ENCODE measurements at places on chromosomes 1 and 21. TPM values are rescaled to one million over a fixed set of nuclear protein-coding genes. Genes with fewer than 3 reads are reported as not detected.

KRTAP19-3 gene
- polyA plus RNA-seq: not detected

GRCh38 chr1:219773775-219774174 lies 154.6 kb downstream of the SLC30A10 start:
- no peak for DNase-seq

DNA sequence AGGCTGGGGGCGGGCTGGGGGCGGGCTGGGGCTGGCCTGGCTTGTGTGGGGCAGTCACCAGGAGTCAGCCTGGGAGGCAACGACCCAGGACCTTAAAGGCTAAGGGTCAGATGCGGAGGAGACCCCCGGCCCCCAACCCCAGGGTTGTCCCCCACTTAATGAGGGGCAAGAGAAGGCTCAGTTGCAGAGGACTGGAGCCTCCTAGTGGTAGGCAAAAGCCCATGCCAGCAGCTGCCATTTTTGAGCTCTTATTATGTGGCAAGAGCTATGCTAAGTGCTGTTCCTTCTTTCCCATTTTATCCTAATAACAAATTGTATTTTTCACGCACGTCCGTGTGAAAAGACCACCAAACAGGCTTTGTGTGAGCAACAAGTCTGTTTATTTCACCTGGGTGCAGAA lies 8.0 kb downstream of the KIAA1614 start:
- DNase-seq: no peak

FOXD2 gene
- polyA plus RNA-seq: 6.0 TPM

NUP210L gene
- 0.17 TPM for polyA plus RNA-seq

DNA sequence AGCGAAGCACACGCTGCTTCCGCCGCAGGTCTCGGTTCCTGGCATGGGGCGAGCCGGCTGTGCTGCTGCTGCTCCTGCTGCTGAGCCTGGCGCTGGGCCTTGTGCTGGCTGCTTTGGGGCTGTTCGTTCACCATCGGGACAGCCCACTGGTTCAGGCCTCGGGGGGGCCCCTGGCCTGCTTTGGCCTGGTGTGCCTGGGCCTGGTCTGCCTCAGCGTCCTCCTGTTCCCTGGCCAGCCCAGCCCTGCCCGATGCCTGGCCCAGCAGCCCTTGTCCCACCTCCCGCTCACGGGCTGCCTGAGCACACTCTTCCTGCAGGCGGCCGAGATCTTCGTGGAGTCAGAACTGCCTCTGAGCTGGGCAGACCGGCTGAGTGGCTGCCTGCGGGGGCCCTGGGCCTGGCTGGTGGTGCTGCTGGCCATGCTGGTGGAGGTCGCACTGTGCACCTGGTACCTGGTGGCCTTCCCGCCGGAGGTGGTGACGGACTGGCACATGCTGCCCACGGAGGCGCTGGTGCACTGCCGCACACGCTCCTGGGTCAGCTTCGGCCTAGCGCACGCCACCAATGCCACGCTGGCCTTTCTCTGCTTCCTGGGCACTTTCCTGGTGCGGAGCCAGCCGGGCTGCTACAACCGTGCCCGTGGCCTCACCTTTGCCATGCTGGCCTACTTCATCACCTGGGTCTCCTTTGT lies 2.6 kb downstream of the TAS1R3 start:
- no peak for DNase-seq

DNA sequence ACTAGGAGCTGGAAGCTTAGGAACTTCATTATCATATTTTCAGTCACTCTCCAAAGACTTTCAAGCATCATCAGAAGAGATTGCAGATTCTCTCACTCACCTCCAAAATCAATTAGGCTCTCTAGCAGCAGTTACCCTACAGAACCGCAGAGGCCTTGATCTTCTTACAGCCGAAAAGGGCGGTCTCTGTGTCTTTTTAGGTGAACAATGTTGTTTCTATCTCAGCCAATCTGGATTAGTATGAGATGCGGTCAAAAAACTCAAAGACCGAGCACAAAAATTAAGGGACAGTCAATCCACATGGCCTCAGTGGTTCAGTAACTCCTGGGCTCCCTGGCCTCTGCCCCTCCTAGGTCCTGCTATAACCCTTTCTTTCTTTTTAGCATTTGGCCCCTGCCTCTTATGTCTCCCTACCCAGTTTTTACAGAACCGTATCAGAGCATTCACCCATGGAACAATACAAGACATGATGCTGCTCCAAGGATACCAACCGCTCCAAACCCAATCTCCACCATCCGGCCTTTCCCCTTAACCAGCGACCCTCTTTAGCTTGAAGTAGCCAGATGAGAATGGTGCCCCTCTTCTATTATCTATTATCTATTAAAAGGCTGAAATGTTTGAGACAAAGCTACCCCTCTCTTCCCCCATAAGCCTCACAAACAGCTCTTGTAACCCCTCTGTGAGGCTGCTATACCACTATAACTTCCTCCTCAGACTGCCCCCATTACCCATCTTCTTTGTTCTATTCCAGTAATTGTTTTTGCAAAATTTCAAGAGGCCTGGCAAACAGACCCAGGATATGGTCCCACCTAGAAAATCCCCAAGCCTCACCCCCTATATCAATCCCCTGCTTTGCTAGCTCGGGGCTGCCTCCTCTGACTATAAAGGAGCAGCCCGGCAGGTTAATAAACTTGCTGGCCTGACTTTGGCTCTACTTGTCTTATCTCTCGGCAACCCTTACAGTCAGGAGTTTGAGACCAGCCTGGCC lies 18.7 kb upstream of the CA6 start:
- no peak for DNase-seq

DNA sequence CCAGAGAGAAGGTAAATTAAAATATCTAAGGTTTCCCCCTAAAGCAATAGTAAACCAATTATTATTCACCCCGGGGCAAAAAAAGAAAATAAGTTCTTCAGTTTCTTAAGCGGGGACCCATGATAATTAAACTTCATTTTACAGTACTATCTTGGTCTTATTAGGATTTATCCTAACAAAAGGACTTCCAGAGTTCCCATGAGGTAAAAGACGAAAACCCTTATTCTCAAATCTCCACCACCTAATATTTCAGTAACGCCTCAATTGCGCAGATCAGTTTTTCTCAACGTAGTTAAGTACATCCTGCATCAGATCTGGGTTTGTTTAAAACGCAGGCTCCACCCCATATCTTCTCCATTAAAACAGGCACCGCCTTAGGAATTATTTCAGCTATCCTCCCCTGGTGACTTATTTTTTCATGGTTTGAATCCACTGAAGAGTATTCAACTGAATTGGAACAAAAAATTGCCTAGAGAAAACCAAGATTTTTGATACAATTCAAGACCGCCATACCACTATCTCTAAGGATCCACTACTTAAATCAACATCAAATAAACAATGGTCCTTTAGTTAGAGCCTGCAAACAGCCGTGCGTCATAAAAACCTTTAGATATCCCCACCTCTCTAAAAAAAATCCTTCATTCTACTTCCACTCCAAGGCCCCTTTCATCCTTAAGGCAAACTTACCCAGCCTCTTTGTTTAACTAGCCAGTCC lies 1.7 kb downstream of the MCL1 start:
- no peak for DNase-seq

DNA sequence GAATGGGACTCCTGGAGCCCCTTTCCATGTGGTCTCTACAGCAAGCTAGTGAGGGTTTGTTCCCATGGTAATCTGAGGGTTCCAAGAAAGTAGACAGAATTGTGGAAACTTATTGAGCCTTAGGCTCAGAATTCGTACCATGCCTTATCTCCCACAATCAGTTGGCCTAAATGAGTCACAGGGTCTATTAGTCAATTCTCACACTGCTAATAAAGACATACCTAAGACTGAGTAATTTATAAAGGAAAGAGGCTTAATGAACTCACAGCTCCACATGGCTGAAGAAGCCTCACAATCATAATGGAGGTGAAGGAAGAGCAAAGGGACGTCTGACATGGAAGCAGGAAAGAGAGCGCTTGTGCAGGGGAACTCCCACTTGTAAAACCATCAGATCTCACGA lies 106.6 kb upstream of the CXADR start:
- no peak for DNase-seq

DNA sequence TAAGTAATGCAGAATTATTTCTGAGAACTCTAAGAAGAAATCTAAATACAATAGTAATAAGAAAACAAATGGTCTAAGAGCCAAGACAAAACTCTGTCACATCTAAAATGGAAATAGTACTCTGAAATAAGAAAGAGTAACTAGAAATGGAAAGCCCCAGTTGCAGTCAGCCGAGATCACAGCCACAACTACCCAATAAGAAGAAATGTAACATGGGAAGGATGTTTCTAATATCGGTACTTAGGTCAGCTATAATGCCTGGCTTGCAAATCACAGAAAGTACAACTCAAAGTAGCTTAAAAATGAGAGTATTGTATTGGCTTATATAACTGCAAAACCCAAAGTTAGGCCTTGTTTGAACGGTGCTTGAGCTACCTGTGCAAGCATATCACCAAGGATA lies 58.6 kb upstream of the USP25 start:
- DNase-seq: no peak

GRCh38 chr1:52159033-52159789 lies 17.3 kb downstream of the ZFYVE9 start:
- no peak for DNase-seq
